ENCODE measurements at places on chromosomes 7 and 10.

DNA sequence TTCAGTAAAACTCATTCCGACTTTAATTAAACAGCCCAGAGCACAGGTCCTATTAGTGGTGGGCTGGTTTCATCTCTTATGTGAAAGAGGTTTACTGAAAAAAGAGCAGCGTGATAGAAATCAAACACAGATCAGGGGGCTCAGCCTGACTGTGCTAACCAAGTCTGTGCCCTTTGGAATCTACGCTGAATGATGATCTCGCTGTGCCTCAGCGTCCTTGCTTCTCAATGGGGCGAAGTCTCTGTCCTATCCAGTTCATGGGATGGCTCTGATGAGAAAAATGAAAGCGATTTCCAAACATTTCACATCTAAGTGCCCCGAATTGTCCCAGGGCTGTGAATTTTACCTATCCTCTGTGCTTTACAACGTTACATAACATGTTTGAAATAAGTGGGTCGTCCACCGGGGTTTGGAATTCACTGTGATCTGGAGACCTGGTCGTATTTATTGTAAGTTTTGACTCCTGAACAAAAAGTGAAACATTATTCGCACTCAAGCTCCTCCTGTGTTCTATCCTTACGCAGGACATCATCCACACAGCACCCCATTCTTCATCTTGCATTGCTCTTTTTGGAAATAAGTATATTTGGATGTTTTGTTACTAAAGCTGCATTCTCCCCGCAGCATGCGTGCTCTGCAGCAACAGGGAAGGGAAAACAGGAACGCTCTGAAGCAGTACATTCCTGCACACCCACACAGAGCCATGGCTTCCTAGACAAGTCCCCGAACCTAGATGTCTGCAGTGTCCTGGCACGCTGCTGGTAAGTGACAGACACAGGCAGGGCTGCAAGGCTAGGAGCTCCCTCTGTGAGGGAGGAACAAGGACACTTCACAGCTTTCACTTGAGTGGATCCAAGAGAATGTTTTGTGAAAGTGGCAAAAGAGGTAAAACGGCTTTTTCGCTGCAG, 83.5 kb downstream of the SLC37A3 start:
- no peak for DNase-seq

DNA sequence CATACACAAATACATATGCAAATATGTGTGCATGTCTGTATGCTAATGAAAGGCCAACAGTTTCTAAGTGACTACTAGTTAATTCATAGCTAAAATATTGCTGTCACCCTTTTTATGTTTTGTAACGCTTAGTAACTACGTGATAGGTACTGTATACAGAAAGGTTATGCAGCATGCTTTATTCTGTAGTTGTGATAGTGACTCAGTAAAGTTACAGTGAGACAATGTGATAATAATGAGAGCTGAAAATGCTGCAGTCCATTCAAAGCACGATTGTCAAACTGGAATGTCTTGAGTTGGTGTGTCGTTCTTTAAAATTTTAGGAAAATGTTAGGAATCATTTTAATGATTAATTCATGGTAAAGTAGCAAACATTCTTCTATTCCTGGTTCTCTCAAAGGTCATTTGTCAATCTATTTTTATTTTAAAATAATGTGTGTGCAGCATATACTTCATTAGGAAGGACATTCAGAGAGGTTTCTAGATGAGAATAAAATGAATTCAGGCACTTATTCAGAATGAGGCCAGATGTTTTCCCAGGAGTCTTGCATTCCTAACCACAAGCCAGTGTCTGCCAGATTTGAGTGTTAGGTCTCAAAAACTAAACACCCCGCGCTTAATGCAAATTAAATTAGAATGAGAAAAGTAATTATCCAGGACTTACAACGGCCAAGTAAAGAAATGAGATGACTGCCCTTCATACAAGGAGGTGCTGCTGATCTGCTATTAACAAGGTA, 408.8 kb upstream of the FZD8 start:
- DNase-seq, result no peak

GRCh38 chr7:10707519-10707918, 266.2 kb upstream of the PHF14 start:
- no peak for DNase-seq

DNA sequence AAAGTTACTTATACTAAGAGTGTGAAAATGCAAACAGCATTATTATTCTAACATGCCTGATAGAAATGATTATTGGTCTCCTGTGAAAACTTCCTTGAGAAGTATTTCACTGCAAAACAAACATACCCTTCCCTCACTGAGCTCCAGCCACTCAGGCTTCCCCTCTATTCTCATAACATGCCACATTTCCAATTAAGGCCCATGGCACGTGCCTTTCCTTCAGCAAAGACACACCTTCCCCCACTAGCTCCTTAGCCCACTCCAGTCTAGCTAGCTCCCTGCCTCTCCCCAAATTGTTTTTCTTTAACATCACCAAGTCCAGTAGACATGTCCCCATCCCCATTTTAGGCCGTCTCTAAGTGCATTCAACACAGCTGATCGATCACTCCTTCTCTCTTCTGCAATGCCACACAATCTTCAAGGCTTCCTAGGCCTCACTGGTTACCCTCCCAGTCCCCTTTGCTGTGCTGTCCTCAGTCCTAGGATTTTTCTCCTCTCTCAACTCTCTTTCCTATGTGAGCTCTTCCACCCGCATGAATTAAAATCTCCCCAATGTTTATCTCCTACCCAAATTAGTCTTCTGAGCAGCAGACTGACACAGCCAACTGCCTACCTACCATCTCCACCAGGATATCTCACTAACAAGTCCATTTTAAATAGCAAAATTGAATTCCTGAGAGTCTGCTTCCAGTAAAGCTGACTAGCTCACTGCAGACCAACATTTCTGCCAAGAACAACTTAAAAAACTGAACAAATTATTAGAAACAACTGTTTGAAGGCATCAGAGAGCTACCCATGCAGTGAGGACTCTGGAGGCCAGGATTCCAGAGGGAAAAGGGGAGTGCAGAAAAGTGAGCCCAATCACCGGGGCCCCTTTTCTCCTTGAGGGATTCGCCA, 11.9 kb downstream of the CYTH3 start:
- peak; percentile 71 for DNase-seq

DNA sequence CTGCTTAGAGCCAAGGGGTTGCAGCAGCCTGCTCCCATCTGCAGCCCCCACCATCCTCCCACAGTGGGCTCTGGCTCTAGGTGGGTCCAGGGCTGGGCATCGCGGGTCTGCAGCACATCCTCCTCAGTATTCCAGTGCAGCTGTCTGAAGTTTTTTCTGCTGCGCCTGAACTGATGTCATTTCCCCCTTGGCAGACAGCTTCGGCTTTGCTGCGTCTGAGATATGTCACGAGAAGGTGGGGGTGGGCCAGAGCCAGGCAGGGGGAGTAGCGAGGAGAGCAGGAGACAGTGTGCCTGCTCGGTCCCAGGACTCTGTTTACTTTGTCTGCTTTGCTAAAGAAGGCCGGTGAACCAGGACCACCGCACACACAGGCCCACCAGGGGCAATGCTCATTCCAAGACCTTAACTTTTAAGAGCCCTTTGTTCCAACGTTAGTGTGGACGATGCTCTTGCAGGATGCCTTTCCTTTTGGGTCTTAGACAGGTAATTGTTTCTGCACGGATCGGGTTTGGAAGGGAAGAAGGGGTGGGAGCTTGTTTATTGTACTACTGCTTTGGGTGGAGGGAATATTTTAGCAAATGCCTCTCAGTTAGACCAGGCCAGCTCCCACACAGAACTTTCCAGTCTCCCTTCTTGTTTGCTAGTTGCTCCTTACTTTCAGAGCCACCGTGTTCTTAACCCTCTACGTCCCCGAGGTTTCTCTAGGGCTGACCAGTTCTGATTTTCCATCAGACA, 32.4 kb downstream of the WBP1L start:
- DNase-seq, result peak; percentile 86

DNA sequence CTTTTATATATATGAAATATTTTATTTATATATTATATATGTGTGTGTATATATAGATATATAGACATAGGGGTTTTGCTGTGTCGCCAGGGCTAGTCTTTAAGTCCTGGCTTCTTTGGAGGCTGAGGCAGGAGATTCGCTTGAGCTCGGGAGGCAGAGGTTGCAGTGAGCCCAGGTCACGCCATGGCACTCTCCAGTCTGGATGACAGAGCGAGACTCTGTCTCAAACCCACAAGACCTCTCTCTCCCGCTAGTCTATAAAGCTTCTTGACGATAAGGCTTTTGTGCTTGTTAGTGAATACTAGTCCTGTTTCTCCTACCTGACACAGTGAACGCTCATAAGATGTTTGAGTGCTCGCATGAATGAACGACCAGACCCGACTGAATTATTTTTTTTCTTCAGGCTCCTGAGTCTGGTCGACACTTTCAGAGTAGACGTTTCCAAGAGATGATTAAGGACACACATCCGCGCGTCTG, 577 bp upstream of the DDX21 start:
- DNase-seq, result no peak

DNA sequence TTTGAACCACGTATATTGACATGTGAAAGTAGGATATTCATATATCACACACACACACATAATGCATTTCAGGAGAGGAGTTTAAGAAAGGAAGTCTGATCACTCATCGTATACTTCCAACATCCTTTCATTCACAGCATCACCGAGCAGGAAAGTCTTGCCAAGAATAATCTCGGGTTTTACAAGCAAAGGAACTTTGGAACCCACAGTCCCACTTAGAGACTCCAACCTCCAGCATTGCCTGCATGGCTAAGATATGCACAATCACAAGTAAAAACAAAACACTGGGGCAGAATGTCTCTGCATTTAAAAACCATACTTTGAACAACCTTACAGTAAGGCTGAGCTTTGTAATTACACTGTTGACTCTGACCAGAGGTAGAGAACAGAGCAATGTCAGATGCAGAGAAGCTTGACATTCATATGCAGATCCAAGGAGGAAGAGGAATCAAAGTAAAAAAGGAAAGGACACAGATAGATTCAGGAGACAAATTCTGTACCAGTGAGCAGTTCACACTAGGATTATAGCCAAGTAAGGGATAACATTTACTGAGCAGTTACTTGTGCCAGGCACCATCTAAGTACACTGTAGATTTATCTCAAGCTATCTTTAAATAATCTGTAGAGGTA, 14.8 kb downstream of the THSD7A start:
- no peak for DNase-seq

- DNase-seq, result no peak
Observed at GRCh38 chr10:28558923-28559508, 26.1 kb downstream of the WAC start.

DNA sequence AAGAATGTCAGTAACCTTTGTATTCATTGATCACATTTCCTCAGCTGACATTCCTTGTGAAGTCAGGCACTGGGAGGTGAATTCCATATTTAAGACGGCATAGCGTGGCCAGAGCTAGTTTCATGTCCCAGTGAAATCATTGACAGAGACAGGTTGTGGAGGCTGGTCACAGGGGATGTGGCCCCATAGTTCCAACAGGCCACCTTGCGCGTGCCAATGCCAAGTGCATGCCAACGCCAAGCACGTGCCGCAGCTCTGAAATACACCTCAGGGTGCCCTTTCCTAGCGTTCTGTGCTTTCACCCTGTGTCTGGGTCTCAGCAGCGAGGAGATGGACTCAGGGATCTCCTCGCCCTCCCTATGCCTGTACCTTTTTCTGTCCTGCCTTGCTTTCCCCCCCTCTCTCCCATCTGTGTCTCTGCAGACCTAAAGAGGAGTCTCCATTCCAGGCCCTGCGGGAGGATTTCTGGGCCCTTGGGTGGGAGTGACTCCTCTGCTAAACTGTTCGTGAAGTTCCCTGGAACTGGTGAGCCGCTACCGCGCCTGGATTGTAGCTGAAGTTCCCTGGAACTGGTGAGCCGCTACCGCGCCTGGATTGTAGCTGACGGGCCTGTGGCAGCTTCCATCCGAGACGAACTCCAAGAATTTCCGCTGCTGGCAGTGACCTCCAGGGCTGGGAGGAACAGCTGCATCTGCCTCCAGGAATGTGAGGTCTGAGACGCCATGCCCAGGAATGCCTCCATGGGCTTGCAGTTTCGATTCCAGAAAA, 19.7 kb downstream of the AQP1 start:
- peak; percentile 44 for DNase-seq

- DNase-seq, result peak; percentile 50
Observed at GRCh38 chr7:11185179-11185815, 211.6 kb downstream of the PHF14 start.

DNA sequence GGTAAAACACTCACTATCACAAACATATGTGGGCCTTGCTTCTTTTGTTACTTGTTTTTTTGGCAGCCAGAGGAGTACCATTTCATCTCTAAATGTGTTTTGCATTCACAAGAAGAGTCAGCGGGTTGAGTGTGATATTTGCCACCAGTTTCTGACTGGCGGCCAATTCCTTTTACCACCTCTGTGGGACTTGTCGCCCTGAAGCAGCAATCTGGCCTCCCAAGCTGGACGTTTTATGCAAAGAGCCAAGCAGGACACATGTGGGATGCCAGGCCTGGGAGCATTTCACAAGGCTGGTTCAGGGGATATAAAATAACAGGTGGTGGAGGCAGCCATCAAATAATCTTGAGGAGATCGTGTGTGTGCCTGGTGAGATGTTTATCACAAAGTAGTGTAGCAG, 61.8 kb upstream of the TRIL start:
- no peak for DNase-seq

- DNase-seq, result peak; percentile 84
Observed at GRCh38 chr10:3472287-3473051, 299.9 kb upstream of the PITRM1 start.

DNA sequence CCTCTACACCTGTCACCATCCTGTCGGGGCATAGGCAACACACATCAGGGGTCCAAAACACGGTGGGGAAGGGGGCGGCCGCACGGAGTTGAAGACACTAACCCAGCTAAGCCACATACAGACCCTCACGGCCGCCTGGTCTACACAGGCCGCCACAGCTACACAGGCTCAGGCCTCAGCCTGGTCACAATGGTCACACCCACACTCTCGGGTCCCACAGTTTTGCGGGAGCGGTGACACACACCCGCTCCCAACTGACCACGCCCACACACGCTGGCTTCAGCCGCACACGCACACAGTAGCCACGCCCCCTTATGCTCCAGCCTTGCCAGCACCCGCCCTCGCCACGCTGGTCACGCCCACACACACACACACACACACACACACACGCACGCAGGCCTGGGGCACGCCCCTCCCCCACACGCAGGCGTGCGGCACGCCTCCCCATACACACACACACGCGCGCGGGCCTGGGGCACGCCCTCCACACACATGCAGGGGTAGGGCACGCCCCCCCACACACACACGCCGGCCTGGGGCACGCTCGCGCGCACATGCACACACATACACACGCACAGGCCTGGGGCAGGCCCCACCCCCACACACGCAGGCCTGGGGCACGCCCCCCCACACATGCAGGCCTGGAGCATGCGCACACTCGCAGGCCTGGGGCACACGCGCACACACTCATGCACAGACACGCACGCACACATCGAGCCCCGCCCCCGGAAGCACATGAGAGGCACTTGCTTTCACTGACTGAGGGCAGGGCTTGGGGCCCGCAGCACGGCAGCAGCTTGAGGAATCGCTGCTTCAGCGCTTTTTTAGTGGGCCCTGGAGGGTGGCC, 12.3 kb upstream of the OGA start:
- DNase-seq, result peak; percentile 92

- no peak for DNase-seq
Observed at GRCh38 chr10:28800144-28800543, 122.8 kb downstream of the BAMBI start.

- DNase-seq, result no peak
Observed at GRCh38 chr7:75866114-75866488, 12.7 kb upstream of the RHBDD2 start.
